NCI-H1092 (cell line): ENCODE measurements at places on chromosomes 3 and 15.

DNA sequence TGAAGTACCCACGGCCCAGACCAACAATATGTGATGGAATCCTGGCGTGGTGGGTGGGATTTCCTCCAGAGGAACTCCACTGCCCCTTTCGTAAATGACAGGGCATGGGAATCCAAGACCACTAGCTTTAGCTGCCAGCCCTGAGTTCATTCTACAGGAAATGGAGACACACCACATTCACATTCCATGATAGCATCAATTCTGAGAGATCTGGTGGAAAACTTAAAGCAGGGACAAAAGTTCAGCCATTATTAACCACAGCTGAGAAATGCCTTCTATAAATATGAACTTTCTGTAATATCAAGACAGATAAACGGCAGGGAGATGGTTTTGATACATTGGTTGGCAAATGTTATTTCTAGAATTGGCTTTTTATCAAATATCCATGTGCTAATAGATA is 98.2 kb downstream of the FBN1 start:
- no peak for DNase-seq

GRCh38 chr3:173748105-173748504 is 350.6 kb downstream of the NLGN1 start:
- no peak for DNase-seq

DNA sequence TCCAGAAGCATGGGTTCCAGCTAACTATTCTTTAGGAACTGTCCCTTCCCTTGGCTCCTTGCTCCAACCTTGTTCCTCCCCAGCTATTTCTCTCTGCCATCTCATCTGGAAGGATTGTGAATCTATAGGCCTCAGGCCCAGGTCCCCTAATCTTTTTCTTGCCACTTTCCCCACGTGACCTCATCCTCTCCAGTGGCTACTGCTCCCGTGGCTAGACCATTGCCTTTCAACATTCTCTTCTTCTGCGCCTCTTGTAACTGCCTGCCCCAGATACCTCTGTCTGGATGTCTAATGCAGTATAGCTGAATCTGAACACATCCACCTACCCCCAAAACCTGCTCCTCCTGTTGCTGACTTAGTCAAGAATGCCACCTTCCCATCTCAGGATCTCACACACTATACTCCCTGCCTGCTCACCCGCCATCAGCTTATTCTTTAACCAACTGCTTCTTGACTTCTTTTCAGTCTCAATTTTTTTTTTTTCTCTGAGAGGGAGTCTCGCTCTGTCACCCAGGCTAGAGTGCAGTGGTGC is 5.2 kb downstream of the GPX1 start:
- no peak for DNase-seq

DNA sequence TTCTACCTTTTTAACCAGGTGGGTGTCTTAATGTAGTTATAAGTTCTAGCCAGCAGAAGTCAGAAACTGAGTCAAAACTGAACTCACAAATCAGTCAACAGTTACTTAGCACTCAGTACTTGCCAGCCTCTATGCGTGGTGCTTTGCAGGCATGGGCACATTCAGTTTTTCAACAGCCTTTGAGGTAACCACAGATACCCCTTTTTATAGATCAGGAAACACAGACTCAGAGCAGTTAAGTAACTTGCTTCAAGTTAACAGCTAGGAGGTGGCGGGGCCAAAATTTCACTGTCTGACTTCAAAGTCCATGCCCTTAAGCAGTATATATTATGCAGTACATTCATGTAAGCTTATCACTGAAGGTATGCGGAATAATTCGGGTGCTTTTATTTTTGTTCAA is 139.4 kb downstream of the FHIT start:
- no peak for DNase-seq

- no peak for DNase-seq
Measured at GRCh38 chr3:137382005-137382594, 382.0 kb upstream of the SOX14 start.

GRCh38 chr3:158109295-158109803 is 540 bp upstream of the RSRC1 start:
- no peak for DNase-seq

- DNase-seq, result no peak
Measured at GRCh38 chr3:38522002-38522401, 25.9 kb downstream of the EXOG start.

DNA sequence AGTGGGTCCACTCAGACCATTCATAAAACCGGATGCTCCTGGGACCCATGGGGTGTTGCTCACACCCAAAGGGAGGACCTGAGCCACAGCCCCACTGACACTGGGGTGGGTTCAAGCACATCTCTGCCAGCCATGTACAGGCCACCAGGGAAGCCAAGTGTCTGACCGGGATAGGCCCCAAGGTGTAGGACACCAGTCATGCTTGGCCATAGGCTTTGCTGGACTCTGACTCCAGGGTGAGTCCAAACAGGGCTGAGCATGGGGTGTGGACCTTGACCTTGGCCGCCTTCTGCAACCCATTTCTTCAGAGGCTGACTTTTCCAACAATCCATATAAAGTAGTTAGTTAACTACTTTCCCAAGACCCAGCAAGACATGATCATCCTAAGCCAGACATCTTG is 31.4 kb upstream of the DUSP7 start:
- DNase-seq, result no peak

GRCh38 chr3:64266983-64267382 is 41.7 kb upstream of the PRICKLE2 start:
- DNase-seq, result no peak

DNA sequence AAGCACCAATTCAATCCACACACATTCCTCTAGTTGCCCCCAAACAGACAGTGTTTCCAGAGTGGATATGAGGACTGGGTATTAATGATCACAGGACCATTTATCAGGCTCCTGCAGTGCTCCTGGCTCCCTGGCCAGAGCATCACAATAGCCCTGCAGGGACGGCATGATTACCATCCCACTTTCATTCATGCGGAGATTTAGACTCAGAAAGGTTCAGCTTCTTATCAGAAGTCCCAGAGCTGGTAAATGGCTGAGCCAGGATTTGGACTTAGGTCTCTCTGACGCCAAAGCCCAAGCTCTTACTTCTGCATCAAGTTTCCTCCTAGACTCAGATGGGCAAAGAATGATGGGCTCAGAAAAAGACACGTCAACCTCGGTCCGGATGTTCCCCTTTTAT is 2.9 kb upstream of the EPHB3 start:
- DNase-seq, result no peak

DNA sequence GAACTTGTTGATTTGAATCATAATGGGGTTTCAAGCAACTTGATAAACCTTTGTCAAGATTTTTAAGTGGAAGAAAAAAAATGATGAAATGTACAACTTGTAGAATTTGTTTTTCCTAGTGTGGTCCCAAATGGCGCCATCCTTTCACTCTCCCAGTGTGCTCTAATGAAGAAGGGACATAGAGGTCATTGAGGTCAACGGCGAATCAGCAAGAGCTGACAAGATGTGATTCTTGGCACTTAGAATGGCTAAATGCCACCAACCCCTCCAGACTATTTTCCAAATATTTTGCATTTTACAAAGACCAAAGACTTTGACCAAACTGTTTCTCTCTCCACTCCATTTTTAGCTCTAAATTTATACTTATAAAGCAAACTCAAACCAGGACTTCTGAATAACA is 320.2 kb upstream of the MME start:
- DNase-seq, result no peak

DNA sequence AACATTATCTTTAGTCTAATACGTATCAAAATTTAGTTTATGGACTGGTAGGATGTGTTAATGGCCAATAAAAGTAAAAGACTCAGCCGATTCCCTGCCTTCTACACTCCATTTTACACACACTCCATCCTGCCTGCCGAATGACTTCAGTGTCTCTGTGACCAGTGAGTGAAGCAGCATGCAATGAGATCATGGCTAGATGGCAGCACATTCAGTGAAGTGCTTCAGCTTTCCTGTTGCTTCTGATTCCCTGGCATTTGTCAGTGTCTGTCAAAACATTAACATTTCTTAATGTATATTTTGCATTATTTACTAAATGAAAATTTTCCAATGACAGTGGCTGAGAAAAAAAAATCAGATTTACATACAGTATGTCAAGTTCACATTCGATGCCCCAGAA is 412.0 kb downstream of the FHIT start:
- DNase-seq, result no peak

DNA sequence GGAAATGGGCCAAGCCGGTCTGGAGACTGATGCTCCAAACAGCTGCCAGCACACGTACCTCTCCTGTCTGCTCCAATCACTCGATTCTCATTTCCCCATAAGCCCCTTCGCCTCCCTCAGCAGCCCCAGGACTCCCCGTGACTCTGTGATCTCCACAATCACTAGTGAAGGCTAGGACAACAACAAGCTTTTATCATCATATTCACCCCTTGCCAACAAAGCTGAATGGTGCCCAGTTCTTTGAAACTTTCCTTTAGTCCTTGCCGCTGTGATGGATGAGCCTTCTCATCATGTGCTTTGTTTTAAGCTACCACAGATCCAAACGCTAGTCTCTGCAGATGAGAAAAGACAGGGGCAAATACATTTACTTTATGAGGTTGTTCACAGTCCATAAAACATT is 242.0 kb downstream of the SV2B start:
- DNase-seq, result no peak

DNA sequence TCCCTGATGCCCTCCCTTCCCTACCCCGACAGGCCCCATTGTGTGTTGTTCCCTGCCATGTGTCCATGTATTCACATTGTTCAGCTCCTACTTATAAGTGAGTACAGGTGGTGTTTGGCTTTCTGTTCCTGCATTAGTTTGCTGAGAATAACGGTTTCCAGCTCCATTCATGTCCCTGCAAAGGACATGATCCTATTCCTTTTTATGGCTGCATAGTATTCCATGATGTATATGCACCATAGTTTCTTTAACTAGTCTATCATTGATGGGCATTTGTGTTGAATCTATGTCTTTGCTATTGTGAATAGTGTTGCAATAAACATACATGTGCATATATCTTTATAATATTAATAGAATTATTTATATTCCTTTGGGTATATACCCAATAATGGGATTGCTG is 52.1 kb upstream of the TNFSF10 start:
- DNase-seq, result no peak

GRCh38 chr15:38530113-38530512 is 34.5 kb downstream of the RASGRP1 start:
- no peak for DNase-seq

GRCh38 chr3:193796089-193796488 is 203.1 kb downstream of the OPA1 start:
- DNase-seq, result no peak

- no peak for DNase-seq
Measured at GRCh38 chr3:153970741-153971347, 150.3 kb upstream of the ARHGEF26 start.

- DNase-seq, result no peak
Measured at GRCh38 chr3:51401735-51402134, 10.7 kb downstream of the RBM15B start.

DNA sequence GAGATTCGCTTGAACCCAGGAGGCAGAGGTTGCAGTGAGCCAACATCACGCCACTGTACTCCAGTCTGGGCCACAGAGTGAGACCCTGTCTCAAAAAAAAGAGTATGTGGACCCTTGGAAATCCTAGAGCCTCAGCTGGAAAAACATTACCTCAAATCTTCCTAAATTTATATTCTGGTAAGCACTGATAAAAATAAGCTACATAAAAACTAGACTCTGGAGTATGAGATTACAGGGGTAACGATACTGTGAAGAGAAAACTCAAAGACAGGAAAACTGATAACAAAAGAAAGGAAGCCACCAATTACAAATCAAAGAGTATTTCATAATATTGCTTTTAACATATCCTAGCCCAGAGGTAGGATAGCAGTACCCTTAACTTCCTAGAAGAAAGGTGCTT is 30.3 kb downstream of the SETD2 start:
- no peak for DNase-seq

GRCh38 chr3:122742234-122742633 is 51.4 kb downstream of the HSPBAP1 start:
- no peak for DNase-seq

GRCh38 chr3:119258915-119259314 is 18.2 kb upstream of the B4GALT4 start:
- no peak for DNase-seq

DNA sequence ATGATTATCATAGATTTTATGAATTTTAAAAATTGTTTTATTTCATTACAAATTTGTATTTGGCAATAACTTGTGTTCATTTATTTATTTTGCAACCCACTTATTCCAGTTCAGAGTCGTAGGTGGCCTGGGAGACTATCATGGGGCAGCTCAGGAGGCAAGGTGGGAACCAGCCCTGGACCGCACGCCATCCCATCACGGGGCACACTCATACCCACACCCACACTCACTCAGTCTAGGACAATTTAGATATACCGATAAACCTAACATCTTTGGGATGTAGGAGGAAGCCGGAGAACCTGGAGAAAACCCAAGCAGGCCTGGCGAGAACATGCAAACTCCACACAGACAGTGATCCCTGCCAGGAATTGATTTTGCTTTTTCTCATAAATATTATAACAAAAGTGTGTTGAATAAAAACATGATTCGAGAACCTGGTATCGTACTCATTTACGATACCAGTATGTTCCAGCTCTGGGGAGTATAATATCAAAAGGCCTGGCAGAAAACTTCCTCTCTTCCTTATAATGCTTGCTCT is 205.3 kb downstream of the NFKBIZ start:
- DNase-seq, result no peak

DNA sequence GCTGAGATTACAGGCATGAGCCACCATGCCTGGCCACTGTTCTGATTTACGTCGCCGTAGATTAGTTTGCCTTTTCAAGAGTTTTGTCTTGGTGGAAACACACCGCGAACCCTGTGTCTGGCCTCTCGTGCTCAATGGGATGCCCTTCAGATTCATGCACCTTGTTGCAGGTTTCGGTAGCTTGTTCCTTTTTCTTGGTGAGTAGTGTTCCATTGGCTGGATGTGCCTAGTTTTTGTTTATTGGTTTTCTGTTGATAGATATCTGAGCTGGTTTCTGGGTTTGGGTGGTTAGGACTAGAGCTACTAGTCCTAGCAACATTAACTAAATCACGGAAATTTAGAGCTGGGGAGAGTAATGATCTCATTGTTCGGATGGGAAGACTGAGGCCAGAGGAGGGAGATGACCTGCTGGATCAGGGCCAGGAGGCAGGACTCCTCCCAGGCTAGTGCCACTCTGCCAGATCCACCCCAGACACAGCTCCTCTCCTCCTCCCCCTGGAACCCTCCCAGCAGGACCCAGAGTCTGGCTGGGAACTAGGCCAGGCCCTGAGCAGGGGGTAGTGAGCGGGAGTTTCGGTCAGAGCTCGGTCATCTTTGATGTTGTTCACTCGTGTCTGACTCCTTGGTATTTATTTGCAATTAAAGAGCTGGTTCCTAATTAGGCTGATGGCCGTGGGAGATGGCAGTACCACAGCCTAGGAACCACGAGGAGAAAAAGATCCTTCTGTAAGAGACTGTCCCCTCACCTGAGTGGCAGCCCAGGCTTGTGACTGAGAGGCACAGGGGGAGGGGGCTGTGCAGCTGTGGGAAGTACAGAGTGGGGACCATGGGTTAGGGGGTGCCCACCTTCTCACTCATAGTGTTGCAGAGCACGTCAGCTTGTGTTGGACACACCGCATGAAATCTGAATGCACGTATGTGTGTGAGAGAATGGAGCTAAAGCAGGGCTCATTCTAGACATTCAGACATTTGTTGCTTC is 73.4 kb downstream of the SMAD6 start:
- no peak for DNase-seq
